ENCODE measurements at places on chromosomes 11 and 22.

- no peak for DNase-seq
These were observed 48.5 kb downstream of the WT1 start for GRCh38 chr11:32386770-32387377.

DNA sequence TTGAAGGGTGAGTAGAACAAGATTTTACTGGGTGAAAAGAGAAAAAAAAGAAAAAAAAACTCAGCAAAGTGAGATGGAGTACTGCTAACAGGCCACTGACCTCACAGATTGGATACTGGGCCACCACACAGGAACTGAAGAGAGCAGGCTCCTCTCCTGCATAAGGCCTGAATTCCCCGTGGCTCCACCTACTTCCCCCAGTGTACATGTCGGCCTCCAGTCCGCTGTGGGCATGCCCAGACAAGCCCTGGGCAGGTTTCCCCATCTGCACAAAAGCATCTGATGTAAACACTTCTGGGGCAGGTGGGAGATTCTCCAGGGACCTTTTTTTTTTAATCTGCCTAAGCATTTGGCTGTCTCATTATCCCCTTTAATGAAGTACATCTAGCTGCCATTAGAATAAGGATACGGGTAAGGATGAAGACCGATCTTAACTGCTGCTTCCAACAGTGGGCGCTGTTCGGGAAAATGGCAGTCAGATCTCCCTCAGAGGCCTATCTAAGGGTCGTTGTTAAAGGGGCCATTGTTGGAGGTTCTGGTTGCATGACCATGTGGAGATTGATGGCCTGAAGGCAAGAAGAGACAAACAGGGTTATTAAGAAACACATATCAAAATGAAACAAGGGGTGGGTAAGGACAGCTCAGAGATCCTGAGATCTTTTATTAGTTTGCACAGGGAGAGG, 48.5 kb downstream of the MS4A13 start:
- no peak for DNase-seq

DNA sequence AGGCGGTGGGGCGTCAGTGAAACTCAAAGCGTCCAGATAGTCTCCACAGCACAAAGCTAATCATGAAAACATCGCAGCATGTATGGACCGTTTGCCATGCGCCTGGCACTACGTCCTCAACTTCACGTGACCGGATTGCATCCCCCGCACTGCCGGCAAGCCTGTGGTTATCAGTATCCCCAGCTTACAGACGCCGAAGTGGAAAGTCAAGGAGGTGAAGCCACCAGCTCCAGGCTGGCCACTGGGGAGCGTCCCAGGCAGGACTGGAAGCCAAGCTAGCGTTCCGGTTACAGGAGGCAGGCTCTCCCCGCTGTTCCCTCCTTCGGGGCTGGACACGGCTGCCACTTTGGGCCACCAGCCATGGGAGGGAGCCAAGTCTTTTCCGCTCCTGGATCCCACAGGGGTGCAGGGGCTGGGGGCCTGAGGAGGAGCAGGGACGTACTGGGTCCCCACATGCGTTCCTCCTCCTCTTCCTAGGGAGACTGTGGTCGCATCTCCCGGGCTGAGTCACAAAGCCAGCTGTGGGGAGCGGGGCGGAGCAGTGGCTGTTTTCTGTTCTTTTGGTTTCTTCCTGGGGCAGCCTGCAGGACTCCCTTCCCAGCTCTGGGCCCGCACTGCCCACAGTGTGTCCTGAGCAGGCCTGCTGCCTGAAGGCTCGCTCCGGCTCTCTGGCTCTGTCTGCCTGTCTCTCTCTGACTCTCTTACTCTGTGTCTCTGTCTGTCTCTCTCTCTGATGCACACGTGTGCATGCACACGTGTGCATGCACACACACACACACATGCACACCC, 4.3 kb upstream of the OSBPL5 start:
- DNase-seq, result peak; percentile 48

GRCh38 chr11:35169754-35170153, 30.8 kb downstream of the CD44 start:
- DNase-seq, result no peak

GRCh38 chr11:64762277-64762673, 2.5 kb upstream of the PYGM start:
- no peak for DNase-seq

GRCh38 chr22:29860006-29860766, 22.1 kb upstream of the ASCC2 start:
- no peak for DNase-seq

GRCh38 chr11:119167933-119168332, 592 bp upstream of the NLRX1 start:
- no peak for DNase-seq

- DNase-seq, result no peak
These were observed 552.8 kb upstream of the CCDC179 start for GRCh38 chr11:23413057-23413456.

- no peak for DNase-seq
These were observed 70.4 kb downstream of the MYO7A start for GRCh38 chr11:77198440-77198849.

- no peak for DNase-seq
These were observed 53.1 kb downstream of the SHANK2 start for GRCh38 chr11:71199226-71199820.

DNA sequence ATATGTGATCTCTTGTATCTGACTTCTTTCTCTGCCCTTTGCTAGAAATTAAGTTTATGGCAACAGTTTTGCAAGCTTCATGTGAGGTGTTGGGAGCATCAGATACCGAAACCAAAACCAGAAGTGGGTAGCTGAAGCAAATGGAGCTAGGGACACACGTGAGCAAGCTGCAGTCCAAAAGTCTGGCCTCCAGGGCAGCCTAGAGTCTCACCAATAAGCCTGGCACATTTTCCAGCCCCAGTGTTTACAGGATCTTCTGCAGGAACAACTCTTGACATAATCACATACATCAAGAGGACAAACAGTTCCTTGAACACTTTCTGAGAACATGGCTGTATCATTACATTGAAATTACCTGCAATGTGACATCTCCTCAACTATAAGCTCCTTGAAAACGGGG, 114.1 kb downstream of the LARGE1 start:
- DNase-seq, result no peak

GRCh38 chr11:6124245-6124644, 16.8 kb downstream of the OR56B4 start:
- DNase-seq, result no peak

GRCh38 chr11:16846305-16846704, 107.9 kb downstream of the C11orf58 start:
- no peak for DNase-seq

GRCh38 chr11:64055077-64055476, 19.3 kb downstream of the FLRT1 start:
- no peak for DNase-seq

DNA sequence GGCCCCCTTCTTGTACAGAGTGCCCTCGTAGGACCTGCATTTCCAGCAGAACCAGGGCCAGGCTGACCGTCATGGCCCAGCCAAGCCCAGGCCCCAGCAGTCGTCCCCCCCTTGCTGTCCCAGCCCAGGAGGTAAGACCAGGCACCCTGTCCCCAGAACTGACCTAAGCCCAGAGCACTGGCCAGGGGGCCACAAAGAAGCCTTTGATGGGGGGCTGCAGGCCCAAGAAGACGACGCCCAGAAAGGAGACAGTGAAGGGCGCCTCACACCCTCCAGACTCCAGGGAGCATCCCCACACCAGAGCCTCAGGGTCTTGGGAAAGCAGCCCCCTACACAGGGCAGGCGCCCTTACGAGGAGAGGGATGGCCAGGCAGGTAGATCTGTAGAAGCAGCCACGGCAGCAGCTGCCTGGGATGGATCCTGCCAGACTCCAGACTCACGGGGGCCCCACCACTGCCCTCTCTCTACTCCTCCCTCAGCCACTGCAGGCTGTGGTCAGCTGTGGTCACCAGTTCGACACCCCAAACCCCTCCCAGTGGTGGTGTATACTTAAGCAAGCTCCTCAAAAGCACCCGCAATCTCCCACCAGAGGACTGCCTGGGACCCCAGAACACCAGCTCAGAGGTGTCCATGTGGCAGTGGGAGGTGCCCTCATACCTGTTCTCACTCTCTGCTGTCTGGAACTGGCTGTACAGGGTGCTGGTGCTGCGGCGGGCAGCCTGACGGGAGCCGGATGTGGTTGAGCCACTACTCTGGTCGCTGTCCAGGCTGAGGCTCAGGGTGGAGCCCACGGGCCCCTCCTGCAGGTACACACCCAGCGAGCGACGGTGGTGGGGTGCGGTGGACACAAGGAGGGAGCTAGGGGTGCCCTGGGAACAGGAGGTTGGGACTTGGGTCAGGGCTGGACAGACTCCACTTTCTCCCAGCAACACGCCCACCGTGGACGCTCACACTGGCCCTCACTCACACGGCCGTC, 27.0 kb downstream of the SBF1 start:
- DNase-seq, result no peak

DNA sequence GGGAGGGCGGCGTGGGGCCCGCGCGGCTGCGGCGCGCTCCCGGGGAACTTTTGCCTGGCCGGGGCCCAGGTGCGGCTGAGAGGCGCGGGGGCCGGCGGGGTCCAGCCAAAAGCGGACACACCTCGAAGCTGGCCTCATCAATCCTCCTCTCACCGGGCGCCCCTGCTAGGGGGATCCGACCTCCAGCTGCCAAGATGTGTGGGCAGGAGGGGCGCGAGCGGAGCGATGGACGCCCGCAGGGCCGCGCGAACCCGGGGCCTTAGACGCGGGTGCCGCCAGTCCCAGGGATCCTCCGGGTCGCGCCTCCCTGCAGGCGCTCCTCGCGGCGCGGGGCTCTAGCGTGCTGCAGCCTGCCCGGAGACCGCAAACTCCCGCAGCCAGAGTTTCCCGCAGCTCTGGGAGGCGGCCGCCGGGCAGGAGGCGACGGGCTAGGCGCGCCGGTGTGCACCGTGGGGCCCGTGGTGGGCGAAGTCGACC, 785 bp downstream of the IGSF9B start:
- DNase-seq, result no peak

DNA sequence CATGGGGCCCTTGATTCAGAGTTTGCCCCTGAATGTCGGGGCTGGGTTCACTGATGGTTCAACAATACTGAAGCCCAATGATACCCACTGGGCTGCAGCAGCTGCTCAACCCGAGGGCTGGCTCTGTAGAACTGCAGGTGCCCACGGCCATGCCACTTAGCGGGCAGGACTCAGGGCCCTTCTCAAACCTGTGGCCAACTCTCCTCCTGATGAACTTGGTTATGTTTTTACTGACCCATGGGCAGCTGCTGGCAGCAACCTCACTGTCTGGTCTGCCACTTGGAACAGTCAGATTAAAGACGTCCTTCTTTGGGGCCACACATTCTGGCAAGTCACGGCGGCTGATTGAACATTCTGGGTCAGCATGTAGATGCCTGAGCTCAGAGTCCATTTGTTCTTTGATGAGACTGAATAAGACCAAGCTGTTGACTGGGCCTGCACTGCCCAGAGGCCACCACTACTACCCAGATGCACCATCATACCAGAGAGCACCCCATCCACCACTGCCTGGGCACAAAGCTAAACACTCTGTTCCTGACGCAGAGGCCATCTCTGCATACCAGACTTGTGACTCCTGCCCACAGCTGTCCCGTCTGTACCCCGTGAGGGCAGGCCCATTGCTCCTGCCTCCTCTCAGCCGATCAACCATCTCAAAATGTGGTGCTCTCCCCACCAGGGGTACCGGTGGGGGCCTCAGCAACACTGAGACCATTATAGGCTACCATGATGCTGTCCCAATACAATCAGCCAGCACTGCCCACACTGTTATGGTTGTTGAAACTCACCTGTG, 67.8 kb downstream of the SHANK2 start:
- DNase-seq, result no peak

DNA sequence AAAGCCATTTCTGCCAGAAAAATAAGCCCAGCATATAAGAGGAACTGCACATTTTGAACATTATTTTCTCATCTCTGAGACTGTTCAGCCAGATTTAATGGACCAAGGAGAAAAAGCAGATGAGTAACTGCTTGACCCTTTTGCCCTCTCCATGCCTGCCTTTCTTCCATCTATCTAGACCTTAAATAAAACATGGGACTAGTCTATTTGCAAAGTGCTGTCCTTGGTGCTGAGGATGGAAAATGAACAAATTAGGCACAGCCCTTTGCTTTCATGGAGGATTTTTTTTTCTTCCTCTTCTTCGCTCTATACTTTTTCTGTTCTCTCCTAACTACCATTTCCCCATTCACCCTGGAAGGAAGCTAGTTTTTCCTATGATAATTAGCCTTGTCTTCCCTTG, 361.3 kb downstream of the GRM5 start:
- DNase-seq, result no peak

GRCh38 chr22:44132724-44133123, 48.0 kb upstream of the PARVG start:
- no peak for DNase-seq

- no peak for DNase-seq
These were observed 317.4 kb downstream of the C11orf87 start for GRCh38 chr11:109739379-109739778.

GRCh38 chr11:47495011-47495855, 46.3 kb upstream of the RAPSN start:
- no peak for DNase-seq

DNA sequence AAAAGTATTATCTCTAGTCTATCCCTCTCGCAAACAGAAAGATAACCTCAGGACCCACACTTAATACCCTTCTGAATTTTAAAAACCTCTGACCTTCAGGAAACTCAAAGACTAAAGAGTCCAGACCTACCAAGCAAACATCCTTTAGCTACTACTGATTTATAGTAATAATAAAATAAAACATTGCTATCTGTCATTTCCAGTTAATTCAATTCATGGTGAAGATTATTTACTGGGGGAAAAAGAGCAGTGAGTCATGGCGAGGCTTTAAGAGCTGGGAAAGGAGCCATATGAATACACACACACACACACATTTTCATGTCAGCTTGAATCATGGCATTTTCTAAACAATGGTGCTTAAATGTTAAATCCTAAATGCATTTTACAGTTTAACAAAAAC, 87.1 kb downstream of the FAM76B start:
- no peak for DNase-seq

DNA sequence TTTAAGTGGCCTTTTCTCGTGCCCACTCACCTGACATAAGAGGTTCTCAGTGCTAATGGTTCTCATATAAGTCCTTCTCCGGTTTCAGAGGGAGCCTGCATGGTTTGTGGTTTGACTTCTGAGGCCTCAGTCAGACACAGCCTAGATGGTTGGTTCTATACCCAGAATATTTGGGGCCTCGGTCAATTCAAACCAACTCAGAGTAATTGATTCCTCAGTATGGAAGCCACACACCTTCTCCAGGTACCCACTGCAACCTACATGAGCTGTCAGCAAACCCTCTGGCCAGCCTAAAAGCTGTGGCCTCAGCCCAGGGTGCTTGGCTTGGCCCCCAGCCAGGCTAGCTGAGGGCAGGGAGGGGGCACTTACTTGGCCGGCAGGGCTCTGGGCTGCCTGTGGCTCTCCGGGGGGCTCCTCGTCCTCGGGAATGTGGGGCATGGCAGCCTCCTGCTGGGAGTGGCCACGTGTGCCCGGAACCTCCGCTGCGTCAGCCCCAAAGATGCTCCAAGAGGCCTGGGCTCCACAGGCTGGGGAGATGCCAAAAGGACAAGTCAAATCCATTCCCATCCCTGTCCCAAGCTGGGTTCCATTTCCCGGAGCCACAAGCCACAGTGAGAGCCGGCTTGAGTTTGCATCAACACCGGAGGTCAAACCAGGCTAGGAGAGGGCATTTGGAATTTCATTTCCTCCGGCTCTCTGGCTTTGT, 41.7 kb downstream of the IRAG1 start:
- DNase-seq, result no peak

Measured in T1000 (cell line).